ENCODE measurements at places on chromosomes 7 and 10. TPM values are rescaled to one million over a fixed set of nuclear protein-coding genes. Genes with fewer than 3 reads are reported as not detected.
A peak's percentile ranks its signal among the peaks of the same experiment; 100 is the strongest.

- no peak for DNase-seq
Measured at GRCh38 chr7:119888251-119888650, 384.7 kb upstream of the KCND2 start.

DNA sequence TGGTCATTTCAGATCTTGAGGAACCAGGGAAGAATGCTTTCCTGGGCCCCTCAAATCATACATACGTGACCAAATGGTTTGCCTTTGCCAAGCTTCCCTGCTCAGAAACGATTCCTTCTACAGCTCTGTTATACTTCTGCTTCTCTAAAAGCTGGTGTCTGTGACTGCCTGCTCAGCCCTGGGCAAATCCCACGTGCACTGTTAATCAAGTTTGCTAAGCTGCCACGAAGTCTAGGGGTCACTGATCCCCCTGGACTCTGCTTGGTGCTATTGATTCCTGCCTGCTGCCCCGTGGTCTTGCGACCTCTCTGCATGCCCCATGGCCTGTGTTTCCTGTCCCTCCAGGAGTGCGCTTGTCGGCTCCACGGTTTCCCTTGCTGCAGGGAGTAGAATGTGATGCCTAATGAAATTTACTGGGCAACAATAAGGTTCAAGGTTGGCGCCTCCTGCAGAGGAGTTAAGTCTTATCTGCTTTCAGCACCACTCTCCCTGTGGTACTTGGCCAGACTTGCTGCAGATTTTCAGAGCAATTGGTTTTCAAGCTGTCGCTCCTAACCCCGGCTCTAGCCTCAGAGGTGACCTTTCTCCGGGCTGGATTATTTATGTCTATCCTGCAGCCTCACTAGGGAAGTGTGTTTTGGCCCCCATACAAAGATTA lies 201.6 kb upstream of the FZD8 start:
- no peak for DNase-seq

Gene IGF2BP3
- total RNA-seq, result 1.1 TPM

- DNase-seq, result peak; percentile 62
Measured at GRCh38 chr7:5526100-5526905, 102.7 kb upstream of the TNRC18 start.

DNA sequence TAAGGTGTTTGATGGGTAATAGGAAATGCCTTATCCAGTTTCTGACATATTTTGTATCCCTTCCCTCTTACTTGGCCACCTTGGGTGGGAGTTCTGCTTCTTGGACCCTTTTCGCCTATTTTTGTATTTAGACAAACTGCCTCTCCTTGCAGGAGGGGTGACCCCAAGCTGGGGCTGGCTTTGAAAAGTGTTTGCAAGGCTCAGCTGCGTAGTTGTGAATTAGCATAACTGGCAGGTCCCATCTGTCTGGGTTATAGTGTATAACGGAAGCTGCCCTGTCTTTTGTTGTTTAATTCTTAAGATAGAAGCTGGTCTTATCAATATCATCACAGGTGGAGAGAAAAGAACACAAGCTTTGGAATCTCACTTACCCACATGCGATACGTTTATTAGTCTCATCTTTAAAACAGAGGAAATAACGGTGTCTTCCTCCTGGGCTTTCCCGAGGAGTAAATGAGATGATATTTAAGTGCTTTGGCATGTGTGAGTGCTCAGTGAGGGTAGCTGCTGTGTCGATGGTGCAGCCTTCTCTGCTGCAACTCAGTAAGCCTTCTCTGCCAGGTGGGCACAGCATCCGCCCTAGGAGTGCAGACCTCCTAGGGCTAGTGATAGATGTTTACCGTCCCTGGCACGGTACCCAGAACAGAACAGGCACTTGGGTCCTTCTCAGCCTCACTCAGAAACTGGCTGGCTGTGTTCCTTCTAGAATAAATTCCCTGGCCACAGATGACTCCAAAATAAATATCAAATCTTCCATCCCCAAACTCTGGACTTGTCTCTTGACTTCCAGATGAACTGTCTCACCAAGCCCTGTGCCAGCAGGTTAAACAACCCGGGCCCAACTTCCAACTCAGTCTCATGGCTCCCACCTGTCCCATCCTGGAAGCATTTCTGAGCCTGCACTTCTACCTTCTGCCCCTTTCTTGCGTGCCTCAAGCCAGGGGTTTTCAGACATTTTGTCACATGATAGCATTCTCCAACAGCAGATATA lies 227.3 kb downstream of the GFRA1 start:
- no peak for DNase-seq

DNA sequence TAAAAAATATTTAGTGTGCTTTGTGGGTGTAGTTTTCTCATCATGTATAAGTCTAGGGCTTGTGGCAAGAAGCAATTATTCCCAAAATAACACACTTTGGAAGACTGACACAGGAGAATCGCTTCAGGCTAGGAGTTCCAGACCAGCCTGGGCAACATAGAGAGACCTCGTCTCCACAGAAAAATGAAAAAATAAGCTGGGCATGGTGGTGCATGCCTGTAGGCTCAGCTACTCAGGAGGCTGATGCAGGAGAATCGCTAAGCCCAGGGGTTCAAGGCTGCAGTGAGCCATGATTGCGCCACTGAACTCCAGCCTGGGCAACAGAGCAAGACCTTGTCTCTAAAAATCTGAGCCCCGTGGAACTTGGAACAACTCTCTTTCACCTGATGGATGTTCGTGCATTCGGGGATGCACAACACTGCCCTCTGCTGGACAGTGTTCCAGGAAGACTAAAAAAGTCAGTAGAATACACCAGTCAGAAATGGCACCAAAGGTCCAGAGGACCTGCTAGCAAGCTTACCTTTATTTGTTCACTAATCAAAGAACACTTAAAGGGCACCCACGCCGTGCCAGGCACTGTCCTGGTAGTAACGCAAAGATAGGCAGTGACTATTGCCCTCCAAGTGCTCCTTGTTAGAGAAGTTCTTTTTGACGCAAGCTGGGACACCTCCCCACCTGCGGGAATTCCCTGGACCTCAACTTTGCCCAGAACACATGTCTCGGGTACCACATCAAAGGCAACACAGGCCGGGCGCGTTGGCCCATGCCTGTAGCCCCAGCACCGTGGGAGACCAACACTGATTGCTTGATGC lies 81.9 kb upstream of the CALN1 start:
- peak; percentile 77 for DNase-seq

DNA sequence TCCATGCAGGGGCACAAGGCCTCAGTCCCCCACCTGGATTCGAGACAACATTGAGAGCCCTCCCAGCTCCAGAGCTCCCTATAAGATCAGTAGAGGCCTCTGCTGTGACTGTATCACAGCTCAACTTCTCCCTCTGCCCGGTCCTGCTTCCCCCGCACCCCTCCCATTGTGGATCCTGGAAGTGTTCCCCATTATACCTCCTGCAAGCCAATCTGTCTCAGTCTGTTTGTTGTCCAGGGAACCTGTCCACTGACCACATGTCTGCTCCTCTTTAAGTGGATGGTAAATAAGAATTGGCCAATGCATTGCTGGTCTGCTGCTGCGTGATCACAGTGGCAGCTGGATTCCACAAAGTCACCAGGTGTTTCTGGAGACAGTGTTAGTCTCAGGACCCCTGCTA lies 259.7 kb upstream of the HABP2 start:
- DNase-seq, result no peak

Gene COL1A2
- total RNA-seq, result 0.47 TPM

Gene PKD2L1
- total RNA-seq, result not detected

DNA sequence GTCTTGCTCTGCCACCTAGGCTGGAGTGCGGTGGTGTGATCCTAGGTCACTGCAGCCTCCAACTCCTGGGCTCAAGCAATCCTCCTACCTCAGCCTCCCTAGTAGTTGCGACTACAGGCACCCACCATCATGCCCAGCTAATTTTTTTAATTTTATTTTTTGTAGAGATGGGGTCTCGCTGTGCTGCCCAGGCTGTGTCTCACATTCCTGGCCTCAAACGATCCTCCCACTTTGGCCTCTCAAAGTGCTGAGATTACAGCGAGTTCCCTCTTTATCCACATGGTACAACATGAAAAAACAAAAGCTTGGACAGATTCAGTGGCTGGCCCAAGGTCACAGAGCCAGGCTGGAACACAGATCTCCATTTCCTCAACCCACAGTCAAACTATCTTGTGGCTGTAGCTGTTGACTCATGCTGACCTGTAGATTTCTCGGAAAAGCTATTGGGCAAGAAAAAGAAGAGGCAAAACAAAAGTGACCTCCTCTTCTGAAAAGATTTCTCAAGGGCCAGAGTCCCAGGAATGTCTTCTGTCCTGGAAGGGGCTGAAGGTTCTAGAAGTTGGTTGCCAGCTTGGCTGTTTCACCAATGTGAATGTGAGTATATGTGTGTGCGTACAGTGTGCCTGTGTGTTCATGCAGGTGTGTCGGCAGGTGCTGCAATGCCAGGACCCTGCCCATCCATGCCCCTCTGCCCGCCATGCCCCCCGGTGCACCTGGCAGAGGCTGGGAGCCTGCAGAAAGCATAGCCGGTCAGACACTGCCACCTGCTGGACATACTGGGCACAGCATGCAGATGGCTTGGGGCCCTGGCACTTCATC lies 28.4 kb downstream of the TMEM130 start:
- DNase-seq, result peak; percentile 80

- DNase-seq, result no peak
Measured at GRCh38 chr7:22214000-22214399, 143.0 kb downstream of the RAPGEF5 start.

Measured in activated CD8-positive, alpha-beta T cell treated with anti-CD3 and anti-CD28 coated beads for 36 hours (primary cell).